ENCODE measurements at places on chromosomes 5 and 9. TPM values are rescaled to one million over a fixed set of nuclear protein-coding genes. Genes with fewer than 3 reads are reported as not detected.

DNA sequence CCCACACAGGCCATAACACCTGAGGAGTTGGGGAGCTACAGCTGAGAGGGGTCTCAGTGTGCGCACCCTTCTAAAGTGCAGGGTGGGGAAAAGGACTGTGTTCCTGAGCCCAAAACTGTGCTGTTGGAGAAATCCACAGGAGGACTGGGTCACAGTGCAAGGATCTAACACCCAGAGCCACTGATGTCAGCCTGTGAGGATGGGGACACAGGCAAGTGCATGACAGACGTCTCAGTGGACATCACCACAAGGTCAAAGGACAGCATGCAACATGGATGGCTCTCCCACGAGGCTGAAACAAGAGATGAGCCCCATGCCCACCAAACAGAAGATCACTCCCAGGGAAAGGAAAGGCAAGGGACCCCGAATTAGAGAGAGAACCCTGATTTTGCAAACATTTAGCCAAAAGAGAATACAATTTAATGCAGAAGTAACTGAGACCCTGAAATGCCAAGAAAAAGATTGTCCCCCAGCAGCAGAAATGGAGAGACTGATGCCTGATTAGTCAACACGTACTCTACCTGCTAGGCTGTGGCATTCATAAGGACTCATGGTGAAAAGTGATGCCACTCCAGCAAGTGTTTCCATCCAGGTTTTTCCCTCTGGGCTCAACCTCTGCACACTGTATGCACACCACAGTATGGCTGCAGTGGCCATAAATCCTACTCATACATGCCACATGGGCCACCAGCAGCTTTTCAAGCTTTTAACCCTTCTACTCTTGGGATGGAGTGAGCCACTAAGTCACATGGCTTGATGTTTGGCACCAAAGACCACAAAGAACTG lies 14.2 kb downstream of the KLF9 start:
- H3K27ac ChIP-seq, result no peak overlapping the region
- DNase-seq, result no peak
- H3K27me3 ChIP-seq, result no peaks in the 10 kb centered on the region
- H3K4me1 ChIP-seq, result peaks cover 47% of the 10 kb centered on the region
- no peaks in the 10 kb centered on the region for H3K36me3 ChIP-seq
- H3K4me3 ChIP-seq, result no peak overlapping the region

Gene MYMK
- total RNA-seq, result not detected

- peaks cover 7% of the 10 kb centered on the region for H3K27me3 ChIP-seq
- no peak overlapping the region for H3K27ac ChIP-seq
- DNase-seq, result no peak
- H3K4me1 ChIP-seq, result no peaks in the 10 kb centered on the region
- H3K4me3 ChIP-seq, result no peak overlapping the region
- H3K36me3 ChIP-seq, result no peaks in the 10 kb centered on the region
Measured at GRCh38 chr5:175222621-175223020, 221.4 kb downstream of the DRD1 start.

DNA sequence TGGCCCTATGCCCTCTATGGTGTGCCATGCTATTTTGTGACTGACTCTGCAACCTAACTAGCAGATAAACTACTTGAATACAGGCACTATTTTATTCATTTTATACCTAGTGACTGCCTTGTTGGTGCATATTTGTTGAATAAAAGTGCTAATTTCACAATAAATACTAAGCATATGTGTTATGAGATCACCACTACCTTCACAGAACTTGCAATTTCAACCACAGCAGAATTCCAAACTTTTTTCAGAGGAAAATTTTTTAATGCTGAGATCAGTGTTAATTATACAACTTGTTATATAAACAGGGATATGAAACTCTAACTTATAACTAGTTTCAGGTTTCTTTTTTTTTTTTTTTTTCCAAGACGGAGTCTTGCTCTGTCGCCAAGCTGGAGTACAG lies 94.8 kb downstream of the NR3C1 start:
- no peak overlapping the region for H3K4me3 ChIP-seq
- H3K36me3 ChIP-seq, result peaks cover 82% of the 10 kb centered on the region
- H3K27me3 ChIP-seq, result no peaks in the 10 kb centered on the region
- no peak overlapping the region for H3K27ac ChIP-seq

GRCh38 chr9:132896906-132897305 lies 18.2 kb downstream of the SPACA9 start:
- H3K4me3 ChIP-seq, result no peak overlapping the region
- no peaks in the 10 kb centered on the region for H3K27me3 ChIP-seq
- peaks cover 8% of the 10 kb centered on the region for H3K36me3 ChIP-seq

DNA sequence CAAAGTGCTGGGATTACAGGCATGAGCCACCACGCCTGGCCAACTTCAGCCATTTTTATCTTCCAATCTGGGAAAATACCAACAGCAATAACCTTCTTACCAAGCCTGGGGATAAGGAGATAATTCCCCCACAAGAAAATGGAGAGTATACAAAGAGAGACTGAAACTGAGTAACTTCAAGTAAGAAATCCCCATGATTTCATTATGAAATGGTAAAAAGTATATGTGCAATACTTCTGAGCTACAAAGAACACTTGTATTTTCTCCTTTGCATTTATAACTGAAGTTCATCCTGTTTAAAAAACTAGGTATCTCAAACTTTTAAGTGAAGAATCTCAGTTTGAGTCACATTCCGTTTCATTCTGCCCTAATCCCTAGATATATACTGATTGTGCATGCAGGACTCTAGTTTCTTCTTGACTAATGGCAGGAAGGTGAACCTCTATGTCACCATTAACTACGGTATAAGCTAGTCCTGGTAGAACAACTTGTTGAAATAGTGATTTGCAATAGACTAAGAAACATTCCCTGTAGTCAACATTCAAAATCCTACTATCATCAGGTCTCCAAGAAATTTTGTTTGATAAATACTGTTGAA lies 2071.4 kb downstream of the MAT2B start:
- H3K36me3 ChIP-seq, result no peaks in the 10 kb centered on the region
- no peaks in the 10 kb centered on the region for H3K4me1 ChIP-seq
- no peaks in the 10 kb centered on the region for H3K27me3 ChIP-seq
- no peak overlapping the region for H3K27ac ChIP-seq

Gene PITX1
- total RNA-seq, result not detected

GRCh38 chr5:181224390-181225229 lies 1.5 kb downstream of the TRIM41 start:
- peaks cover 4% of the 10 kb centered on the region for H3K27me3 ChIP-seq
- peak; percentile 73 for DNase-seq
- peak overlapping the region; percentile 99 for H3K27ac ChIP-seq
- peaks cover 13% of the 10 kb centered on the region for H3K36me3 ChIP-seq
- H3K4me3 ChIP-seq, result peak overlapping the region; percentile 89

- H3K4me1 ChIP-seq, result no peaks in the 10 kb centered on the region
- H3K36me3 ChIP-seq, result no peaks in the 10 kb centered on the region
- no peak overlapping the region for H3K4me3 ChIP-seq
- H3K27ac ChIP-seq, result no peak overlapping the region
Measured at GRCh38 chr9:135774794-135775525, 73.0 kb downstream of the KCNT1 start.

Gene CDKN2B-AS1
- total RNA-seq, result 3.3 TPM

DNA sequence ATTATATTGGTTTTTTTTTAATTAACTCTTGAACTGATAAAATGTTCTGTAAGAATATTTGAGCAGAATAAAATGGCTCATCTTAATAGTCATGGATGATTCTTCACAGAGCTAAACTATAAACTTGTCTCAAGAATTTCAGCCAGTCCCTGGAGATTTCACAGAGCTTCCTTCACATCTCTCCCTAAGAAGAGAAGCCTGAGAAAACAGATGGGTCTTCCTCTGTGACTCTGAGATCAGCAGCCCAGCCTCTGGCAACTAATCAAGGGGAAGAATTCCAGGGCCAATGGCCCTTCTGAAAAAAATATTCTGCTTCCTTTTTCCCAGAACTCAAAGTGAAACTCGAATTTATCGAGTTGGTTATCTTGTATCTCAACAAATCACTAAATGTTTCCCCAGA lies 122.2 kb upstream of the ITGA1 start:
- no peak overlapping the region for H3K4me3 ChIP-seq
- H3K4me1 ChIP-seq, result peaks cover 8% of the 10 kb centered on the region
- DNase-seq, result no peak
- H3K27ac ChIP-seq, result no peak overlapping the region

GRCh38 chr5:98461485-98461884 lies 312.0 kb upstream of the RGMB start:
- DNase-seq, result no peak
- H3K36me3 ChIP-seq, result no peaks in the 10 kb centered on the region
- H3K27me3 ChIP-seq, result no peaks in the 10 kb centered on the region
- H3K4me3 ChIP-seq, result no peak overlapping the region
- no peaks in the 10 kb centered on the region for H3K4me1 ChIP-seq

GRCh38 chr5:23064710-23065109 lies 211.6 kb upstream of the CDH12 start:
- no peak overlapping the region for H3K4me3 ChIP-seq
- H3K36me3 ChIP-seq, result no peaks in the 10 kb centered on the region
- DNase-seq, result no peak
- no peaks in the 10 kb centered on the region for H3K4me1 ChIP-seq
- H3K27me3 ChIP-seq, result no peaks in the 10 kb centered on the region

GRCh38 chr9:133532937-133533668 lies 1.4 kb upstream of the ADAMTSL2 start:
- H3K4me1 ChIP-seq, result no peaks in the 10 kb centered on the region
- peak; percentile 66 for DNase-seq
- H3K36me3 ChIP-seq, result no peaks in the 10 kb centered on the region
- H3K4me3 ChIP-seq, result no peak overlapping the region

- DNase-seq, result no peak
- H3K27me3 ChIP-seq, result no peaks in the 10 kb centered on the region
- no peaks in the 10 kb centered on the region for H3K4me1 ChIP-seq
Measured at GRCh38 chr9:131885144-131885609, 145.3 kb upstream of the RAPGEF1 start.

All from activated CD8-positive, alpha-beta memory T cell treated with anti-CD3 and anti-CD28 coated beads, Interleukin-2, amount 10 ng/mL, durations not matched to agents 7 days and 5 days (primary cell).